Neural progenitor cell (in vitro differentiated cells): ENCODE measurements at places on chromosomes 7 and 10.

GRCh38 chr7:68770649-68771048, 827.6 kb upstream of the AUTS2 start:
- no peak for DNase-seq

- no peak for DNase-seq
Observed at GRCh38 chr10:116211682-116212081, 61.3 kb downstream of the GFRA1 start.

- DNase-seq: no peak
Observed at GRCh38 chr10:97948822-97949221, 81.6 kb downstream of the CRTAC1 start.

- DNase-seq: no peak
Observed at GRCh38 chr7:57432583-57432982, 17.4 kb upstream of the ZNF716 start.

DNA sequence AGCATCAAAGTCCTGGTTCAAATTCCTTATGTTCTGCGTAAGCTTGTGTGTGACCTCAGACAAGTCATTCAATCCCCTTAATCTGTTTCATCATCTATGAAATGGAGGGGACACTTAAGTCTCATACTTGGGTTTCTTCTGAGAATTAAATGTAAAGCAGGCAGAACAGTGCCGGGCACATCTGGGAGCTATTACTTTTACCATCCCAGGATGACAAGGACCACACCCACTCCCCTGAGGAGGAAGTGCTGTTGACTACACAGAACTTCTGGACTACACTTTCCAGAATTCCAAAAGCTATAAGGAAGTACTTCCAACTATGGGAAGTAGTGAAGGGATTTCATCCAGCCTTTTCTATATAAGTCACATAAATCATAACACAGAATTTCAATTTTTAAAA, 294.9 kb downstream of the IPMK start:
- no peak for DNase-seq

- DNase-seq: no peak
Observed at GRCh38 chr7:18471476-18472160, 23.9 kb upstream of the HDAC9 start.

DNA sequence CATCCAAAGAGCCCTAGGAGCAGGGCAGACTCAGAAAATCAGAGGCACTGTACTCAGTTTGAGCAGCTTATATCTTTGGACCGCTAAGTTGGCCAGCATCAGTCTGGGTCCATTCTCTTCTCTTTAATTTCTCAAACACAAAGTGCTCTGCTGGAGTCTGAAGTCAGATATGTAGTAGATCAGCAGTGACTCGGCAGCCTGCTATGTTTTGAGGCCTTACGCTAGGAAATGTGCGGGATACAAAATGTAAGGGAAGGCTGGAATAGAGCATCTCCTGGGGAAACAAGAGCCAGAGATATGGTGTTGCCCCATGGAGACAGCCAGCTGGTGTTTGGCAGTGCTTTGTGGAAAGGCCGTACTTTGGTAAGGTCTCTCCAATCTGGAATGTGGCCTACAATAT, 60.6 kb upstream of the VKORC1L1 start:
- DNase-seq: no peak

DNA sequence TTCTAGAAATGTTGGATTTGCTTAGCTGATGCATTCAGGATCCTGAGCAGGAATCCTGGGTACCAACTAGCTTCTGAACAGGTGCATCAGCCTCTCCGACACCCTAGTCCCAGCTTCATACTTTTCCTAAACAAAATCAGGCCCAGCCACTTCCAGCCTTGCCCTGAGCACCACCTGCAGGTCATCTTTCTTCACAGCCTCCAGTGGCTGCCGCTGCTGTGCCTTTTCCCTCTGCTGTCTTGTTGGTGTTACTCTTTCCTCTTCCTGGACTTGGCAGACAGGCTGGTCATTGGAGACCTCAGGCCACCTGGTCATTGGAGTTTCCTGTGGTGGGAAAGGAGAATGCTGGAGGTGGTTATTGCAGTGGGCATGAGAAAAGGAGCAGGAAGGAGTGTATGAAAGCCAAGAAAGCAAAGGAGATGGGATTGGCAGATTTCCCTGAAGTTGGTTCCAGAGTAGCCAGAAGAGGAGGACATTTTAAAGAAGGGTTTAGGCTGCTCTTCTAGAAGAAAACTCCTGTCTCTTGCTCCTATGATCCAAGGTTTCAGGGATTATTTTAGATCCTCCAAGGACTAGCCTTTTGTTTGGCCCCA, 48.2 kb upstream of the NFKB2 start:
- peak; percentile 82 for DNase-seq

GRCh38 chr10:71801361-71801760, 28.0 kb upstream of the VSIR start:
- DNase-seq: no peak

DNA sequence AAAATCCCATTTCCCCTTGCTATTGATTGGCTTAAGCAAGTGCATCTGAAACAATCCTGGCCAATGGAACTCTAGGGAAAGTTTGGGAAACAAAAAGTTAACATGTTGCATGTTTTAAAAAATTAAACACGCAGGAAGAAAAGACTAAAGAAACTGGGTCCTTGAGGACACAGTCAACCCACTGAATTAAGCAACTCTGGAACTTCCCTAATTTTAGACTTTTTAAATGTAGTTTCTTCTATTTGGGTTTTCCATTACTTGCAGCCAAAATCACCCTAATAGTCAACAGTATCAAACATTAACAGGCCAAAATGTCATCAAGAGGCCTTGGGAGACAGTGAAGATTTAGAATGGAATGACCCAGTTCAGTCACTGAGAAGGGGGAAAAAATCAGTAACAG, 40.6 kb downstream of the OSBPL3 start:
- DNase-seq: no peak

DNA sequence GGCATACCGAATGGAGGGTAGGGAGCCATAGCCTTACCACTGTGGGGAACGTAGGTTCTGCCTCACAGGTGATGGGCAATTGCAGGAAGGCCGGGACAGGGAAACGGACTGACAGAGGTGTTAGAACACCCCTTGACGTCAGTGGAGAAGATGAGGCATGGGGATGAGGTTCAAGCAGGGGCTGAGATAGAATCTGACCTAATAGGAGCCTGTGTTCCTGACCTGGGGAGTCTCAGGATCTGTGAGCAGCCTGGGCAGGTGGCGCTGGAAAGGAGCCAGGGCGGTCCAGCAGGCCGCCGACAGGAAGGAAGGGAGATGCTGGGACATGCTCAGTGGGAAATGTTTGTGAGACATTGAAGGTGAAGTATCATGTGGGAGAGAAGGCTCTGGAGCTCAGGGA, 109.4 kb downstream of the WDFY4 start:
- no peak for DNase-seq

GRCh38 chr7:45155941-45156340, 1.6 kb upstream of the RAMP3 start:
- DNase-seq: no peak

DNA sequence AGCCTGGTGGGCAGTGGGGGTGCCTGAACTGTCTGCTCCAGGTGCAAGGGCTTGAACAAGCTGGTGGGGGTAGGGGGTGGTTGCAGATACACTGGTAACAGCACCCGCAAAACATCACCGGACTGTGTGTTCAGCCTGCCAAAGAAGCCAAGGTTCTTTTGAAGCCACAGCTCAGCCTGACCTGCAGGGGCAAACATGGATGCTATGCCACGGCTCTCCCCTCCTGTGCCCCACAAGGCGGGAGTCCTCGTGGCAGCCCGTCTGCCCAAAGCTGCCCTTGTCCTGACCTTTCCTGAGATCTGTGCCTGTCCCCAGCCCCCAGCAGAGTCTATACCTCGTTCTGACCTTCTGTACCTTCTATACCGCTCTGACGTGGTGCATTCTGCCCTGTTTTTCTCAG, 285.7 kb downstream of the GLRX3 start:
- DNase-seq: no peak

- DNase-seq: no peak
Observed at GRCh38 chr10:78812571-78813318, 256.0 kb upstream of the ZMIZ1 start.

- DNase-seq: no peak
Observed at GRCh38 chr7:16847381-16847860, 34.4 kb downstream of the AGR3 start.

GRCh38 chr10:71396711-71397295, at the start of gene CDH23:
Gene CDH23 (plus strand): TSS chr10:71396920. CDS start chr10:71439832, 42,912 bp downstream.
- DNase-seq: peak; percentile 83

- DNase-seq: no peak
Observed at GRCh38 chr10:88489107-88489506, 94.0 kb downstream of the RNLS start.
